ENCODE measurements at places on chromosomes 5 and 9.

GRCh38 chr5:10324518-10325370 lies 17.0 kb upstream of the CMBL start:
- H3K4me1 ChIP-seq: no peaks in the 10 kb centered on the region
- no peaks in the 10 kb centered on the region for H3K36me3 ChIP-seq
- H3K27me3 ChIP-seq: no peaks in the 10 kb centered on the region
- no peak overlapping the region for H3K4me3 ChIP-seq
- no peak overlapping the region for H3K27ac ChIP-seq
- DNase-seq: peak; percentile 57

DNA sequence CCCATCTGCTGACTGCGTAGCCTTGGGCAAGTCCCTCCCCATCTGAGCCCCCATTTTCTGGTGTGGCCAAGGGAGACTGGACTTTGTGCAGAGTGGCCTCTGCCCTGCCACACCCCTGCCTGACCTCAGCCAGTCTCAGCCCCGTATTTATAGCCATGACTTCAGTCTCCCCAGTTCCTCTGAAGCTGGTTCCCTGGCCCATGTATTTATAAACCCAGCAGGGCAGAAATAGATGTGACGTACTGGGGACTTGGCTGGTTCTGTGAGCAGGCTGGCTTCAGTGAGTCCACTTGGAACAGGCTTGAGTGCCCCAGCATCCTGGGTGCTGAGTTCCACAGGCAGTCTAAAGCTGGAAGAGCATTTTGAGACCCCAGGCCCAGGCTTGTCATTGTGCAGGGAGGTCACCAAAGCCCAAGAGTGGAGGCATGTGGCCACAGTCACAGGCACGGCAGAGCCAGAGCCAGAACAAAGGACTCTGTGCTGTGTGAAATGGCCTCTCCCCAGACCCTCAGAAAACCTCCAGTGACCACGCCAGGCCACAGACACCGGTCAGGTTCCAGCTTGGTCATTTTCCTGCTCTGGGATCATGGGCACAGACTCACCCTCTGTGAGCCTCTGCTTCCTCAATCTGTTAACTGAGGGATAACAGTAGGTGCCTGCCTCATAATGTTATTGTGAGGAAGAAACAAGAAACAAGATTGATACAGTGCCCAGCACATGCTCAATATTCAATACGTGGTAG lies 30.4 kb upstream of the SYNPO start:
- H3K4me3 ChIP-seq: no peak overlapping the region
- no peaks in the 10 kb centered on the region for H3K36me3 ChIP-seq
- DNase-seq: no peak

GRCh38 chr9:26357803-26358344 lies 534.7 kb downstream of the CAAP1 start:
- H3K27ac ChIP-seq: peak overlapping the region; percentile 7
- no peaks in the 10 kb centered on the region for H3K27me3 ChIP-seq
- H3K4me1 ChIP-seq: no peaks in the 10 kb centered on the region
- H3K36me3 ChIP-seq: no peaks in the 10 kb centered on the region
- no peak for DNase-seq

GRCh38 chr5:38642189-38642911 lies 85.9 kb upstream of the LIFR start:
- H3K27me3 ChIP-seq: no peaks in the 10 kb centered on the region
- H3K4me3 ChIP-seq: no peak overlapping the region
- no peaks in the 10 kb centered on the region for H3K36me3 ChIP-seq
- H3K4me1 ChIP-seq: peaks cover 24% of the 10 kb centered on the region

GRCh38 chr5:72407541-72407940 lies 87.4 kb downstream of the PTCD2 start:
- no peaks in the 10 kb centered on the region for H3K27me3 ChIP-seq
- H3K4me1 ChIP-seq: no peaks in the 10 kb centered on the region
- H3K36me3 ChIP-seq: no peaks in the 10 kb centered on the region
- H3K4me3 ChIP-seq: no peak overlapping the region

DNA sequence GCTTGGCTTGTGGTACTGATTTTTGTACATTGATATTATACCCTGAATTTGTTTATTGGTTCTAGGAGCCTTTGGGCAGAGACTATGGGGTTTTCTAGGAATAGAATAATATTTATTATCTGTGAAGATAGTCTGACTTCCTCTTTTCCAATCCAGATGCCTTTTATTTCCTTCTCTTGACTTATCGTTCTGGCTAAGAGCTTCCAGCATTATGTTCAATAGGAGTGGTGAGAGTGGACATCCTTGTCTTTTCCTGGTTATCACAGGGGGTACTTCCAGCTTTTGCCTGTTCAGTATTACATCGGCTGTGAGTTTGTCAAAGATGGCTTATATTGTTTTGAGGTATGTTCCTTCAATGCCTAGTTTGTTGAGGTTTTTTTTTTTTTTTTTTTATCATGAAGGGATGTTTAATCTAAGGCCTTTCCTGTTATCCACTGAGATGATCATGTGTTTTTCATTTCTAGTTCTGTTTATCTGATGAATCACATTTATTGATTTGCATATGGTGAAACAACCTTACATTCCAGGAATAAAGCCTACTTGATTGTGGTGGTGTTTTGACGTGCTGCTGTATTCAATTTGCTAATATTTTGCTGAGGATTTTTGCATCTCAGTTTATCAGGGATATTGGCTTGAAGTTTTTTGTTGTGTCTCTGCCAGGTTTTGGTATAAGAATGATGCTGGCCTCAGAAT lies 77.5 kb downstream of the CERT1 start:
- H3K27me3 ChIP-seq: no peaks in the 10 kb centered on the region
- no peak overlapping the region for H3K4me3 ChIP-seq
- H3K27ac ChIP-seq: no peak overlapping the region
- no peaks in the 10 kb centered on the region for H3K4me1 ChIP-seq
- no peak for DNase-seq

DNA sequence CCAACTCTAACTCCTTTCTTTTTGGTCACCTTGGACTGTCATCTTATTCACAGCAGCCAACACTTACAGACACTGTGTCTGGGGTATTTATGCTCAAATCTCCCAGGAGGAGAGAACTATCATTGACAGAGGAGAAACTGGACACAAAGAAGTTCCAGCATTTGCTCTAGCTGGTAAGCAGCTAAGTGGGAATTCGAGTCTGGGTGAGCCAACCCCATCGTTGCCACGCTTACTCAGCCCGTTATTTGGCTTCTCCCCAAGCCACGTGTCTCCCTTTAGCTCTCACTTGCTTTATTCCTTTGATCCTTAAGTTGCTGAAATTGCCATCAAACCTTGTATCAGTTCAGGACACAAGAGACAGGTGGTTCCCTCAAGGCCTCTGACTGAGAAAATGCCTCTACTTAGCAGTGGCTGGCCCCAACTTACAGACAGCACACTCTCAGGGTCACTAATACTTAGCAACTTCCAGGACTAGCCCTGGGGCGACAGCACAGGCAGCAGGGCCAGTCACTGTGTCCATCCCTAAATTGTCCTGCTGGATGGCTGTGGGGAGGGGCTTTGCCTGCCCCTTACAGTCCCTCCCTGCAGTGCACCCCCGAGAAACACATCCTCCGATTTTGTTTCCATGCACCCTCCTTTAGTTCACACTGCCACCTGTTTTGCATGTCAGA lies 1.4 kb downstream of the SLC36A2 start:
- peaks cover 5% of the 10 kb centered on the region for H3K27me3 ChIP-seq
- H3K4me3 ChIP-seq: no peak overlapping the region
- H3K27ac ChIP-seq: no peak overlapping the region
